T-cell (primary cell): ENCODE measurements at places on chromosomes 1 and 21. TPM values are rescaled to one million over a fixed set of nuclear protein-coding genes. Genes with fewer than 3 reads are reported as not detected.

The S100B gene
- total RNA-seq: 11.4 TPM

The LENEP gene
- total RNA-seq: 1.3 TPM

The SFN gene
- total RNA-seq: 0.28 TPM

DNA sequence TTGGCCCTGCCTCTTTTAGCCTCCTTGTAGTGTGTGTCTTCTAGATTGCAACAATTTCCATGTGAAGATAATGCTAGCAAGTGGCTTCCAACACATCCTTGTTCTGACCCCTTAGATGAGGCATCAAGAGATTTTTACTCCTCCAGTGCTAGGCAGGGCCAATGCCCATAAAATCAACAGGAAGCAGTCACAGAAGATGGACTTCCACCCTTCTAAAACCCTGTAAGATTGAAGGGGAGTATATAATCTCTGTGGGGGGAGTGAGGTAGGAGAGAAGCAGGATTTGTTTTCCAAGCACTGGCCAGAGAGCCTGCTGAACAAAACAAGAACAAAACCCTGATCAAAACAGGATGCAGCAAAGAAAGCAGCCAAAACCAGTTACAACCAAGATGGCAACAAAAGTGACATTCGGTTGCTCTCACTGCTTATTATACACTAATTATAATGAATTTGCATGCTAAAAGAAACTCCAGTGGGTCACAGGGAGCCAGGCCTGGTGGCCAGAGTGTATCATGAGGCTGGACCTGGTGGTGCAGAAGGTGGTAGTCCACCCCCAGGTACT lies 12.1 kb downstream of the GON4L start:
- peaks cover 27% of the 10 kb centered on the region for H3K4me1 ChIP-seq
- H3K27ac ChIP-seq: no peak overlapping the region
- no peaks in the 10 kb centered on the region for H3K27me3 ChIP-seq
- no peak overlapping the region for H3K4me3 ChIP-seq
- DNase-seq: no peak

DNA sequence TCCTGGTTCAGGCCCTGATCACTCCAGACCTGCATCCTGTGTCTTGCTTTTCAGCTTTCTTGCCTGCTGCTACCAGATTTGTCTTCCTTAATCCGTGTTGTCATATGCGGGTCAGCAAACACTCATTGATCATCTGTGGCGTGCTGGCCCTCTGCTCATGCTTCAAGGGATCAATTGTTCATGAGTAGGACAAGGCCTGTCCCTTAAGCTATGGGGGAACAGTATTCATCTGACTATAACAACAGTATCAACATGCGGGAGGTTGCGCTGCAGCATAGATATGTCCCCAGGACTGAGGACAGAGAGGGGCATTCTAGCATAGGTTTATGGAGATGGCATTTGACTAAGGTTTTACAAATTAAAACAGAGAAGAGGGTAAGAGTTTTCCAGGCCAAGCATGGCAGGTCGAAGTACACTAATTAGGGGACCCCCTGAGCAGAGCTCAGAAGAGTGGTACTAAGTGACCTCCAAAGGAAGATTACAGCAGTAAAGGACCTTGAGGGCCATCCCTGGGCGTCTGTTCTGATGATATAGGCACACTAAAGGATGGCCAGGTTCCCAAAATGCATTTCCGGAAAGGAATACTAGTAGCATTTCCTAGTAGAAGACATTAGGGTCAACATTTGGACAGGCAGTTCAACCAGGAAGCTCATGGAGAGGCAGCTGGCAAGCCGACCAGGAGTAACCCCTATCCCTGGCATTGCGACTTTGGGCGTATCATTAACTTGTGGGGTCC lies 811 bp upstream of the ZNF672 start:
- peaks cover 31% of the 10 kb centered on the region for H3K4me1 ChIP-seq
- H3K36me3 ChIP-seq: no peaks in the 10 kb centered on the region
- H3K4me3 ChIP-seq: peak overlapping the region; percentile 87
- no peaks in the 10 kb centered on the region for H3K27me3 ChIP-seq
- no peak for DNase-seq
- H3K27ac ChIP-seq: peak overlapping the region; percentile 97

GRCh38 chr1:150931773-150932172 lies 5.6 kb downstream of the SETDB1 start:
- H3K27ac ChIP-seq: no peak overlapping the region
- H3K36me3 ChIP-seq: no peaks in the 10 kb centered on the region
- H3K4me1 ChIP-seq: peaks cover 7% of the 10 kb centered on the region
- no peak overlapping the region for H3K4me3 ChIP-seq

DNA sequence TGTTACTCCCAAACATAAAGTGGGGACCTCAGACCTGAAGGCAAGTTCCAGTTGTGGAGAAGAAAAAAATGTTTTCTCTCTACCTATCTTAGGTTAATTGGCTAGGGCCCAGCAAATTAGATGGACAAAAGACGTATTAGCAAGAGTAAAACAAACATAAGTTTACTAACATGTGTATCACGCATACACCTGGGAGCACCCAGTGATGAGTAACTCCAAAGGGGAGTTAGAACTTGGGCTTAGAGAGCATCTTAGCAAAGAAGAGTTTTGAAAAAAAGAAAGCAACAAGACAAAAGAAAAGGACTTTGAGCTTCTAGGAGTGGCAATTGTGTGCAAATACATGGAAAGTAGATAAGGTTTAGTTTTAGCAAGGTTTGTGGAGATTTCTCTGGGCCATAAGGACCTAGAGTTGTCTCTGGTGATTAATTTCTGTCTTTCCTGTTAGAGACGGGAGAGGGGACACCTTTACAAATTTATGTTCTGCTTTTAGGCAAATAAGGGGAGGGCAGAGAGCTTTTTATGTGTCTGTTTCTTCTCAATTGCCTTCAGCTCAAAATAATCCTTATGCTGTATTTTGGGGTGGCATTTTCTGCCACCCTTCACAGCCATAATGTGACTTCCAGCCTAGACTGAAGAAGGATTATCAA lies 76.7 kb upstream of the PTGFRN start:
- no peaks in the 10 kb centered on the region for H3K36me3 ChIP-seq
- DNase-seq: no peak
- H3K4me3 ChIP-seq: no peak overlapping the region
- H3K27me3 ChIP-seq: peaks cover 4% of the 10 kb centered on the region
- no peak overlapping the region for H3K27ac ChIP-seq
- H3K4me1 ChIP-seq: no peaks in the 10 kb centered on the region

GRCh38 chr1:224217655-224218623 lies 34.9 kb downstream of the DEGS1 start:
- DNase-seq: no peak
- H3K27ac ChIP-seq: no peak overlapping the region
- H3K36me3 ChIP-seq: no peaks in the 10 kb centered on the region
- H3K27me3 ChIP-seq: no peaks in the 10 kb centered on the region
- H3K4me3 ChIP-seq: no peak overlapping the region

The C1orf21 gene
- total RNA-seq: 7.8 TPM

DNA sequence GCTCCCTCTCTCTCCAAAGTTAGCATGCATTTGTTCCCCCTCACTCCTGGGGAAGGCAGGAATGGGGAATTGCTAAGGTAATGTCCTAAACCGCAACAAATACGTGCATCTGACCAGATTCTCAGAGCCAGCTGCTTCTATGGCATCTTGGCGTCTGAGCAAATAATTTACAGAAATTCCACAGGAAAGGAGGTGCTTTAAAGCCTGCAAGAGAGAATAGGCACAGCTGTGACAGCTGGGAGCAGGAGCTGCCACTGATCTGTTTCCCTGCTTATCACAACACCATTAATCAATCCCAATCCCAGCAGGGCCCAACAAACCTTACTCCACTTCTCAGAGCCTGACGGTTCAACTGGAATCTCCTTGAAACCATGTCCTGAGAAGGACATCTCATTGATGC lies 83.5 kb upstream of the ZNF281 start:
- H3K36me3 ChIP-seq: no peaks in the 10 kb centered on the region
- DNase-seq: no peak
- no peaks in the 10 kb centered on the region for H3K27me3 ChIP-seq
- no peak overlapping the region for H3K4me3 ChIP-seq

- H3K27ac ChIP-seq: no peak overlapping the region
- no peak overlapping the region for H3K4me3 ChIP-seq
- DNase-seq: no peak
- no peaks in the 10 kb centered on the region for H3K4me1 ChIP-seq
- H3K27me3 ChIP-seq: no peaks in the 10 kb centered on the region
Observed at GRCh38 chr1:55076356-55076755, 37.0 kb downstream of the PCSK9 start.

GRCh38 chr1:205072881-205073280 lies 11.4 kb downstream of the TMEM81 start:
- DNase-seq: no peak
- no peaks in the 10 kb centered on the region for H3K36me3 ChIP-seq
- H3K27ac ChIP-seq: no peak overlapping the region
- H3K27me3 ChIP-seq: no peaks in the 10 kb centered on the region
- H3K4me1 ChIP-seq: no peaks in the 10 kb centered on the region

GRCh38 chr1:159172614-159173291 lies 1.3 kb downstream of the CADM3 start:
- no peak overlapping the region for H3K4me3 ChIP-seq
- H3K4me1 ChIP-seq: no peaks in the 10 kb centered on the region
- no peak overlapping the region for H3K27ac ChIP-seq
- H3K27me3 ChIP-seq: peaks cover 21% of the 10 kb centered on the region

- DNase-seq: no peak
- no peak overlapping the region for H3K27ac ChIP-seq
- H3K4me3 ChIP-seq: no peak overlapping the region
Observed at GRCh38 chr1:210922666-210923065, 211.3 kb downstream of the KCNH1 start.

The ZNF670 gene
- total RNA-seq: 0.82 TPM

DNA sequence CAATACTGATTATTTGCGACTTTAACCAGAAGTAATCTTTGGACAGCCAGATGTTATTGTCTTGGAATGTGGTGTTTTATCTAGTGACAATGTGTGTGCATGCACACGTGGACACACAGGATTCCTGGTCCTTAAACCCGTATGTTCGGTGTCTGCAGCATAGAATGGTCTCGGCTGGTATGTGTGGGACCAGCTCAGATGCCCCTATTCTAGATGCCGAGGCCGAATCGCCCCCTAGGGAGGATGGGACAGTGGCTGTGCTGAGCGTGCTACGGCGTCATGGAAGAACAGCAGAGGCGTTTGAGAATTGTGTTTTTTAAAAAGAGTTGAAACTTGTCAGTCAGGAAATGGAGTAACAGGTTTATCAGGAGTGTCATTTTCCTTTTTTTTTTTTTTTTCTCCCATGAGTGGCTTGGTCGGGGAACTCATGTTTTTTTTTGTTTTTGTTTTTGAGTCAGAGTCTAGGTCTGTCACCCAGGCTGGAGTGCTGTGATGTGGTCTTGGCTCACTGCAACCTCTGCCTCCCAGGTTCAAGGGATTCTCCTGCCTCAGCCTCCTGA lies 30.1 kb downstream of the SKI start:
- H3K36me3 ChIP-seq: peaks cover 2% of the 10 kb centered on the region
- H3K27me3 ChIP-seq: no peaks in the 10 kb centered on the region
- H3K4me3 ChIP-seq: no peak overlapping the region

The MAB21L3 gene
- total RNA-seq: not detected

DNA sequence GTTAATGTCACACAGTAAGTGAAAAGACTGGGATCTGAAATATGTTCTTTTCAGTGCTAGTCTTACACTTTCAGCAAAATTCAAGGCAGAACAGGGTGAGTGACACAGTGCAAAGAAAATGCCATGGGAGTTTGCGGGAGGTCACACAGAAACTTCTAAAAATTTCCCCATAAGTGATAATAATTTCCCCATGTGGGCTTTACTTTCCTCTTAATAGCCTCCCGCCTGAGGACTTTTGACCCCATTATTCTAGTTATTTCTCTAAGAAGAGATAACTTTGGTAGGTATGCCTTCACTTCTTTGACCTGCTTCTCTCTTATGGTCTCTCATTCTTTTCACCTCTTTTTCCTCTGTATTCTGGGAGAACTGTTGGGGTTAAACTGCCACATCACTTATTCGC lies 8.1 kb upstream of the DNAH14 start:
- no peak for DNase-seq
- no peak overlapping the region for H3K4me3 ChIP-seq
- peaks cover 5% of the 10 kb centered on the region for H3K27me3 ChIP-seq
- H3K36me3 ChIP-seq: no peaks in the 10 kb centered on the region
- no peaks in the 10 kb centered on the region for H3K4me1 ChIP-seq
- no peak overlapping the region for H3K27ac ChIP-seq

The KRTAP19-7 gene
- not detected for total RNA-seq

The KCNQ4 gene
- 0.26 TPM for total RNA-seq

The PPFIA4 gene
- 2.0 TPM for total RNA-seq

DNA sequence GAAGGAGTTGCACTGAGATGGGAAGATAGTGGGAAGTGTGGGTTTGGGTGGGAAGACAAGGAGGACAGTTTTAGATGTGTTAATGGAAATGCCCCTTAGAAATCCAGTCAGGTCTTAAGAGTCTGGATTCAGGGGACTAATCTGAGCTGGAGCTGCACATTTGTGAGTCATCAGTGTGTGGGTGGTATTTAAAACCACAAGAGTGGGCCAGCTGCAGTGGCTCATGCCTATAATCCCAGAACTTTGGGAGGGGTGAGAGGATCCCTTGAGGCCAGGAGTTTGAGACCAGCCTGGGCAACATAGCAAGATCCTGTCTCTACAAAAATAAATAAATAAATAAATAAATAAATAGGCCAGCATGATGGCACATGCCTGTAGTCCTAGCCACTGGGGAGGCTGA lies 40.9 kb upstream of the SLC6A9 start:
- H3K4me1 ChIP-seq: no peaks in the 10 kb centered on the region
- DNase-seq: no peak
- no peak overlapping the region for H3K4me3 ChIP-seq
- H3K27me3 ChIP-seq: peaks cover 28% of the 10 kb centered on the region
- H3K27ac ChIP-seq: no peak overlapping the region

DNA sequence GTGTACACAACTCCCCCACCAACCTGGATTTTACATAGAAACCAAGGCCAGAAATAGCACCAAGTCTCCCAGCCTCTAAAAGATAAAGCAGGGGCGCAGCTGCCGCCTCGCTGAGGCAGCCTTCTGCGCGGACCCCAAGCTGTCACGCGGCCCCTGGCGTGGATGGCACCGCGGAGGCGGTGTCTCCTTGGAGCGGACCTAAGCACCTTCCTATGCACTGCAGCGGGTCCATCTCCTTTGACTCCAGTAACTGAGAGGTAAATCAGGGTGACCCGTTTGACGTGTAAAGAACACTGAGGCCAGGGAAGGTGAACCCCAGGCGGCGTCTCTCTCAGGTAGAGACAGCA lies 17.0 kb downstream of the ZNF697 start:
- no peak overlapping the region for H3K27ac ChIP-seq
- H3K4me3 ChIP-seq: no peak overlapping the region
- DNase-seq: no peak
- no peaks in the 10 kb centered on the region for H3K4me1 ChIP-seq
